ENCODE measurements at places on chromosomes 16 and 17. TPM values are rescaled to one million over a fixed set of nuclear protein-coding genes. Genes with fewer than 3 reads are reported as not detected.

Gene DOC2A
- total RNA-seq = 0.80 TPM

Gene CCL15
- not detected for total RNA-seq

Gene HBQ1
- 2.1 TPM for total RNA-seq

Gene MSLN
- not detected for total RNA-seq

Gene C17orf50
- total RNA-seq = not detected

Gene ALDOA
- total RNA-seq = 2,822 TPM

Gene MC1R
- 5.1 TPM for total RNA-seq

Gene ZFHX3
- total RNA-seq = 0.07 TPM

Gene PROCA1
- total RNA-seq = 5.7 TPM

Gene RABEP2
- total RNA-seq = 20.7 TPM

Gene IKZF3
- 37.6 TPM for total RNA-seq

Gene HEATR9
- total RNA-seq = not detected

Gene CMTM1
- 13.0 TPM for total RNA-seq

Gene KREMEN2
- not detected for total RNA-seq

Gene FOXL1
- total RNA-seq = not detected

Gene DDX5
- total RNA-seq = 687 TPM

Gene CTCF
- 62.1 TPM for total RNA-seq

Gene PLCD3
- 7.7 TPM for total RNA-seq

Gene MPP2
- total RNA-seq = 6.0 TPM

Gene TMED6
- total RNA-seq = 1.8 TPM

Gene PLLP
- total RNA-seq = 0.43 TPM

Gene NPIPB6
- 2.3 TPM for total RNA-seq

Gene PRRT2
- total RNA-seq = 5.9 TPM

Gene MT1F
- total RNA-seq = 7.5 TPM

Gene SYNGR2
- total RNA-seq = 92.7 TPM

Gene ZNF385C
- not detected for total RNA-seq

Gene ICAM2
- total RNA-seq = 21.9 TPM

Gene WFIKKN2
- not detected for total RNA-seq

Gene ACAP1
- 400 TPM for total RNA-seq

Gene CNGB1
- not detected for total RNA-seq

Gene CACNA1G
- total RNA-seq = not detected

Gene MT4
- total RNA-seq = not detected

Gene PIMREG
- total RNA-seq = 13.0 TPM

Gene CCDC137
- 35.0 TPM for total RNA-seq

Gene CEP295NL
- total RNA-seq = not detected
